ENCODE measurements at places on chromosomes 4 and X.
A peak's percentile ranks its signal among the peaks of the same experiment; 100 is the strongest.

DNA sequence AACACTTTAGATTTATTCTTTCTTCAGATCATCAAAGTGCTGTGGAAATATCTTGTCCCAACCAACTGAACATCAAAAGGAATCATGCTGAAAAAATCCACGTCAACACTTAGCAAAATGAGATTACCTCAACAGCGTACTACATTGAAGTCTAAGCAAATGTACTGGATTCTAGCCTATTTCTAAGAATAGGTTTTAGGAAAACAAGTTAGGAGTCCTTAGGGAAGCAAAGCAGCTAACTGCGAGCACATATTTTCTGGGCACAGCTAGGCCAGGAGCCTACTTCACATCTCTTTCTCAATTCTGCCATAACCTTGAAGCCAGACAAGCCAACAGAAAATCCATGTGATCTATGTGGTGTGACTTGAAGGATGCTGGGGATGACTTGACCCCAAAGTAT is 22.2 kb downstream of the KDR start:
- no peak overlapping the region for H3K27ac ChIP-seq
- H3K36me3 ChIP-seq: no peaks in the 10 kb centered on the region
- no peak for DNase-seq
- no peaks in the 10 kb centered on the region for H3K27me3 ChIP-seq

- DNase-seq: no peak
- H3K27me3 ChIP-seq: no peaks in the 10 kb centered on the region
- H3K36me3 ChIP-seq: no peaks in the 10 kb centered on the region
- H3K4me1 ChIP-seq: no peaks in the 10 kb centered on the region
- H3K4me3 ChIP-seq: no peak overlapping the region
Measured at GRCh38 chrX:94600077-94600476, 926.1 kb downstream of the FAM133A start.

GRCh38 chr4:143743591-143743990 is 43.1 kb upstream of the FREM3 start:
- H3K36me3 ChIP-seq: no peaks in the 10 kb centered on the region
- H3K4me3 ChIP-seq: no peak overlapping the region
- no peaks in the 10 kb centered on the region for H3K4me1 ChIP-seq
- H3K27me3 ChIP-seq: no peaks in the 10 kb centered on the region

DNA sequence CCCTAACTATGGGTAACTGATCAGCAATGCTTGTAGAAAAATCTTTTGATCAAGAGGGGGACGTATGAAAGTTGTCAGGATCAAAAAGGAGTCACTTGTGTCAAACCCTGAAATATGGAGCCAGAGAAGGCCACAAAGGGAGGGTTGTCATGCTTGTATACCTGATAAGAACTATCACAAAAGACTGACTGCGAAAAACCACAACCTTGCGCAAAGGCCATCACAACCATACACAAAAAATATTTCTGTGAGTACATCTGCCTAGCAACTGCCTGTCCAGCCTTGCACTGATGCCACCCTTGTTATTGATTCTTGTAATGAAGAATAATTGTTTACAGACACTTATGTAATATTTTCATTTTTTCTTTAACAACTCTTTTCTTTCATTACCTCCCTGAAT is 22.8 kb upstream of the EIF4E start:
- H3K27ac ChIP-seq: no peak overlapping the region
- H3K4me3 ChIP-seq: no peak overlapping the region
- H3K27me3 ChIP-seq: no peaks in the 10 kb centered on the region
- H3K4me1 ChIP-seq: no peaks in the 10 kb centered on the region

DNA sequence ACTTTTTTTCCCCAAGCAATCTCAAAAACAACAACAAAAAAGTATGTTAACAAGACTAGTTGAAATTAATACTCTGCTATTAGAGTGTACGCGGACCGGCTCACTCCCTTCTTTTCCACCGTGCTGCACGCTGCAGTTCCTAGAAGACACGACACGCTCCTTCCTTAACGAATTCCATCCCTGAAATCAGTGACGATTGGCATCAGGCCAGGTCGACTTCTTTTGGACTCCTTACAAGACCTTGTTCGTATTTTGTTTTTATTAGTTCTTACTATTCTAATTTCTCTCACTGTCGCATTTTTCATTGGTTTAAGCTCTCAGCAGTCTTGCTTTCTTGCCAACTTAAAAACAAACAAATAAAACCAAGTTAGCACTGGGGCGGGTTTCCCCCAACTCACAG is 175.8 kb upstream of the PITX2 start:
- H3K27ac ChIP-seq: no peak overlapping the region
- no peaks in the 10 kb centered on the region for H3K36me3 ChIP-seq
- no peaks in the 10 kb centered on the region for H3K4me1 ChIP-seq
- H3K27me3 ChIP-seq: no peaks in the 10 kb centered on the region
- H3K4me3 ChIP-seq: no peak overlapping the region

- H3K4me3 ChIP-seq: no peak overlapping the region
- H3K27ac ChIP-seq: no peak overlapping the region
- H3K27me3 ChIP-seq: no peaks in the 10 kb centered on the region
- no peak for DNase-seq
- no peaks in the 10 kb centered on the region for H3K36me3 ChIP-seq
- H3K4me1 ChIP-seq: no peaks in the 10 kb centered on the region
Measured at GRCh38 chr4:25879991-25880651, 17.3 kb upstream of the SEL1L3 start.

GRCh38 chrX:74251006-74251930 is 52.7 kb upstream of the ZCCHC13 start:
- no peaks in the 10 kb centered on the region for H3K4me1 ChIP-seq
- no peaks in the 10 kb centered on the region for H3K36me3 ChIP-seq
- H3K4me3 ChIP-seq: no peak overlapping the region

- no peak for DNase-seq
- no peak overlapping the region for H3K27ac ChIP-seq
- peaks cover 50% of the 10 kb centered on the region for H3K4me1 ChIP-seq
Measured at GRCh38 chr4:153791746-153792617, 3.1 kb upstream of the SFRP2 start.

GRCh38 chr4:8132947-8133705 is 25.5 kb downstream of the ABLIM2 start:
- no peaks in the 10 kb centered on the region for H3K36me3 ChIP-seq
- no peak overlapping the region for H3K27ac ChIP-seq
- H3K4me1 ChIP-seq: no peaks in the 10 kb centered on the region
- DNase-seq: no peak

GRCh38 chr4:185933078-185933581 is 121.1 kb upstream of the SORBS2 start:
- no peaks in the 10 kb centered on the region for H3K27me3 ChIP-seq
- no peaks in the 10 kb centered on the region for H3K4me1 ChIP-seq
- H3K4me3 ChIP-seq: no peak overlapping the region
- H3K36me3 ChIP-seq: no peaks in the 10 kb centered on the region
- peak overlapping the region; percentile 47 for H3K27ac ChIP-seq

DNA sequence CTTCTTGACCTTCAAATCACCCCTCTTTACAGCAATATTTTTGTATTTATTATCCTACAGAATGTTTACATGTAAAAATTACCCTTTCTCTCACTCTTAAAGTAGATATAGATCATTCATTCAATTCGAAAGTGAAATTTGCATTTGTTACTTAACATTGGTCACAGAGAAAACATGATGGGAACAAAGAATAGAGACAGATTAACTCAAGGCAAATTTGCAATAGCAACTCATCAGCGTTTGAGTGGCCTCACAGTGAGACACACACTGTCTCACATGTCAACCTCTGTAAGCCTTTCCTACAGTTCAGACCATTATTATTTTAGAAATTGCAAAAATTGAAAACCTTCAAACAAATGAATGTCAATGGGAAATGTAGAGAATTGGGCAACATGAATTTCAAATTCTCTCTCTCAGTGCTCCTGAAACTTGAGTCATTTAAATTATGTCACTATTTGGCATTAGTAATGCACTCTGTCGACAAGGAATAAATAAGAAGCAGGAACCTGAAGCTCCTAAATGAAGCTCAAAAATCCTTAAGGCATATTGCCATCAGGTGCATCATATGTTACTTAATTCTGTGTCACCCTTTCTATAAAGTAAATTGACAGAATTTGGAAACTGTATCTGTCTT is 148.3 kb upstream of the ANXA10 start:
- no peaks in the 10 kb centered on the region for H3K27me3 ChIP-seq
- H3K36me3 ChIP-seq: no peaks in the 10 kb centered on the region
- DNase-seq: no peak
- H3K4me3 ChIP-seq: no peak overlapping the region

DNA sequence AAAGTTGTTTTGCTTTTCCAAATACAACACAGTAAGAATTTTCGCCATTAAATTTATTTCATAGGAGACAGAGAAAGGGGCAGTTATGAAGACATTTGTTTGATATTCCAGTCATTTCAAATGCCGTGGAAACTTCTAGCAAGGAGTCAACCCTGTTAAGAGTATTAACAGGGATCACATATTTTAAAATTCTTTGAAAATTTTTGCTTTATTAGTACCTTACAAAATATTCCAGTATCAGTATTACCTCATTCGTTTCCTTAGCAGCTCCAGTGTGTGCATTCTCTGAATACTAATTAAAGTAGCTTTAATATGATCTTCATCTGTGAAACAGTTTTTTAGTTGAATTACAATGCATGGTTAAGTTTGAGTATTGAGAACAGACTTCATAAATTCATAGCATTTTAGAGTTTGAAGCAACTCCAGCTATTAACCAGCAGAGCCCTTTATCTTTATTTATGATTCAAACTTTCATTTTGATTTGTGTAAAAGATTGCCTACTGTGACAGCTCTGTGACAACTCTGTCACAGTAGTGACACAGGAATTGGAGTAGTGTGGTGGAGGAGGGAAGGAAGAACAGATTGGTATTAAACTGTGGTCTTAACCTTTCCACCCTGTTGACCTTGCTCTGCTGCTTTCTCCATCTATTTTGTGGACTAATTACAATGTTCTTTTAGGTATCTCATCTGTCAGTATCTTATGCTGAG is 86.3 kb downstream of the PDLIM5 start:
- no peak for DNase-seq
- H3K27me3 ChIP-seq: no peaks in the 10 kb centered on the region
- no peak overlapping the region for H3K4me3 ChIP-seq
- H3K27ac ChIP-seq: no peak overlapping the region

- H3K27ac ChIP-seq: no peak overlapping the region
- H3K27me3 ChIP-seq: no peaks in the 10 kb centered on the region
- H3K4me1 ChIP-seq: peaks cover 11% of the 10 kb centered on the region
Measured at GRCh38 chr4:15003891-15004738, 1.8 kb downstream of the CPEB2 start.

DNA sequence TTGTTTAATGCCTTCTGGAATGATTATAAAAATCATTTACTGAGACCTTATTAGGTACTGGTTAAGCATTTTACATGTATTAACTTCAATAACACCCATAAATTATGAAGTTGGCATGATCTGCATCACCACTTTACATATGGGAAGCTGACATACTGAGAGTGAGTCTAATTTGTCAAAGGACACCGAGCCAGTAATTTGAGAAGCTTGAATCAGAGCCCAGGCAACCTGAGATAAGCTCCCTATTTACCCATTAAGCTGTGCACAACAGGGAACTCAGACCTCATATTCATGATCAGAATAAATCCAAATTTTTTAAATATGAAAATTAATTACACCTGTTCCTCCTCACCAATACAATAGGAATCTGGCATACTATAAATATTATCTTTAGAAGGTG is 247.9 kb upstream of the EPHA5 start:
- no peak for DNase-seq
- no peaks in the 10 kb centered on the region for H3K27me3 ChIP-seq

DNA sequence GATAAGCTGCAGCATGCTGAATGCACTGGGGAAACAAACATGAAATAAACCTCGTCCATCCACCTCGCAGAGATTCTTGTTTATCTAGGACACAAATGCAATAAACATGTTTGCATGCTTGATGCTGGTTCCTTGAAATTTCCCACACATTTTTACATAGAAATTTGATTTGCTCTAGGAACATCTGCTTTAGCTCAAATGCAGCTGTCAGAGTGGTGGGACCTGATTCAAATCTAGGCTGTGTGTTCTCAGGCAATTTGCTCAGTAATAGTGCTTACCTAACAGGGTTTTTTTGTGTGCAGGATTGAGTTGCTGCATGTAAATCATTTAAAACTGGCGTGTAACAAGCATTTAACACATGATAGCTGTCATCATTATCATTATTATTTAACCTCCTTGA is 293.1 kb downstream of the QDPR start:
- DNase-seq: no peak
- no peaks in the 10 kb centered on the region for H3K4me1 ChIP-seq
- H3K36me3 ChIP-seq: no peaks in the 10 kb centered on the region
- H3K27me3 ChIP-seq: no peaks in the 10 kb centered on the region
- H3K27ac ChIP-seq: no peak overlapping the region
- no peak overlapping the region for H3K4me3 ChIP-seq

DNA sequence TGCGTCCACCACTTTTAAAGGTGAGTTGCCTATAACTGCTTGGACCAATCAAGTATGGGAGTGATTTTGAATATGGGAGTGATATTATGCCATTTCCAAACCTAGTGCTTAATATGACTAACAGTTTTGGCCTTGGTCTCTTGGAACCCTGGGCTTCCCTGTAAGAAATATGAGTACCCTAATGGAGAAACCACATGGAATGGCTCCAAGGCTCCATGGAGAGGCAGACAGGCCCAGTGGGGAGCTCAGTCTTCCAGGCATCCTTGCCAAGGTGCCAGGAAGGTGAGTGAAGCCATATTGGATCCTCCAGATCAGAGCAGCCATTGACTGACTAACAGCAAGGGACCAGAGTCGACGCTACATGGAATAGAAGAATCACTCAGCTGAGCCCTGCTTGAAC is 53.2 kb downstream of the MAML3 start:
- H3K4me3 ChIP-seq: no peak overlapping the region
- no peaks in the 10 kb centered on the region for H3K27me3 ChIP-seq
- no peaks in the 10 kb centered on the region for H3K36me3 ChIP-seq
- no peak overlapping the region for H3K27ac ChIP-seq
- DNase-seq: no peak

DNA sequence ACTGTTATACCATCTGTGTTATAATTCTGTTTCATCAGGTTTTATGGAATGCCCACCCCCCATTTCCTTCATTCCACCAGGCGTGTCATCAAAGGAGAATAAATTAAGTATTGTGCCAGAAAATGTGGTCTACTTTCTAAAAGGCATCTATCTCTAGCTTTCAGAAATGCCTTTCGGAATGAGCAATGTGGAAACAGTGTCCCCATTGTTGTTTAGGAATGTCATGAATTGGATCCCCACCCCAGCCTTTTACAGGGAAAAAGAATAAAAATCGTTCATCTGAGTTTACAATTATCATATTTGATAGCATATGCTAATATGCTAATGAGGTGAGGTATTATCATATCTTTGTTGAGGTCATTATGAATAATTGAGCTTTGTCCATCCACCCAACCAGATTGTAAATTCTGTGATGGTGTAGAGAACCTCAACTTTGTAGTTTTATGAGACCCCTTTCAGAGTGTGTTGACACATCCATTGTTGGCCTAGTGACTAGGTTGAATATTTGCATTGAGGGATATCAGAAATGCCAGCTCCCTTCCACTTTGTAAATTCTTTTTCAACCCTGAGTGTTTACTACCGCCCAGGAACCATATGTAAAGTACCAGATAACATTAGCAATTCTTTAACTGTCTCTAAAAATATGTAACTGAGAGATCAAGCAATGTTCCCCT is 56.2 kb upstream of the CCDC160 start:
- H3K4me1 ChIP-seq: peaks cover 11% of the 10 kb centered on the region
- no peaks in the 10 kb centered on the region for H3K27me3 ChIP-seq
- no peak overlapping the region for H3K27ac ChIP-seq
- H3K4me3 ChIP-seq: no peak overlapping the region
- H3K36me3 ChIP-seq: no peaks in the 10 kb centered on the region
- no peak for DNase-seq

- H3K27ac ChIP-seq: no peak overlapping the region
- no peaks in the 10 kb centered on the region for H3K4me1 ChIP-seq
- no peaks in the 10 kb centered on the region for H3K36me3 ChIP-seq
- no peaks in the 10 kb centered on the region for H3K27me3 ChIP-seq
- no peak for DNase-seq
Measured at GRCh38 chr4:83356899-83357661, 22.4 kb upstream of the HPSE start.

- H3K27me3 ChIP-seq: no peaks in the 10 kb centered on the region
- H3K4me1 ChIP-seq: no peaks in the 10 kb centered on the region
- H3K4me3 ChIP-seq: no peak overlapping the region
- H3K27ac ChIP-seq: no peak overlapping the region
Measured at GRCh38 chrX:21933077-21933476, 7.4 kb upstream of the SMS start.
